ENCODE measurements at places on chromosomes 4 and X. TPM values are rescaled to one million over a fixed set of nuclear protein-coding genes. Genes with fewer than 3 reads are reported as not detected.

GRCh38 chr4:53764761-53765490 lies 173.6 kb upstream of the LNX1 start:
- no peak for DNase-seq

GRCh38 chrX:153768311-153769157 lies 4.5 kb downstream of the PLXNB3 start:
- DNase-seq, result no peak

DNA sequence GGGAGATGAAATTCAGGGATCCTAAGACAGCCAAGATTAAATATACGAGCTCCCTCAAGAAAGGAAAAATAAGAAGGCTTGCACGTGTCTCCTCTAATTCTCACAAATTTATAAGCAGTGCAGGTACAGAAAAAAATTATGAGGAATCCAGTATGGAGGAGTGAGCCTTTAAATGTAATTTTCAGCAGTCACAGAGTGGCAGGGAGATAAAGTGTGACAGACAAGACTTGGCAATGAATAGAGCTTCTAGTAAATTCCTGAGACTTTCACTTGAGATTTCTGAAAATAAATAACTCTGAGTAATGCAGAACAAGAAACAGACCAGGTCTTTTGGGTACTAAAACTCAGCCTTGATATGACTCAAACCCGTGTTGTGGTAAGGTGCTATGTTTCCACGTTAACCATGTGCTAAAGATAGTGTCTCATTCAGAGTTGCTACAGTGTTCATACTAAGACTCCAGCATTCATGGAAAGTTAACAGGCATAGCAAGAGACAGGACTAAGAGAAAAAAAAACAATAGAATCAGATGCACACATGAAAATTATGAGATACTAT lies 119.8 kb downstream of the SPOCK3 start:
- no peak for DNase-seq

DNA sequence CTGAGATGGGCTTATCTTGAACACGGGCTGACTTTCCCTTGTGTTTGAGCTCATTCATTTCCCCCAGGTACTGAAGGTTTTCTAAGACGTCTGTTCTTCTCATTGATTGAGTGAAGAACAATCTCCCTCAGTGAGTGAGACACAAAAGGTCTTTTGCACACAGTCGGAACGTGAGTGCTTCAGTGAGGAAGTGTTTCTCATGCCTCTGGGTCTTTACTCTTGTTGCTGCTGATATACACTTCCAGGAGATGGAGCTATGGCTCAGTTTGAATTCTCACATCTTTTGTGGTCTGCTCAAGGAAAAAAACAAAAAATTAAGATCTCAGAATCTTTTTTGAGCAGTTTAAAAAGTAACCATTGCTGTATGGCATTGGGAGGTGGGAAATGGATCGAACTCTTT lies 981.9 kb upstream of the TENM3 start:
- DNase-seq, result no peak

- DNase-seq, result no peak
Observed at GRCh38 chr4:113943863-113944262, 35.6 kb downstream of the ARSJ start.

DNA sequence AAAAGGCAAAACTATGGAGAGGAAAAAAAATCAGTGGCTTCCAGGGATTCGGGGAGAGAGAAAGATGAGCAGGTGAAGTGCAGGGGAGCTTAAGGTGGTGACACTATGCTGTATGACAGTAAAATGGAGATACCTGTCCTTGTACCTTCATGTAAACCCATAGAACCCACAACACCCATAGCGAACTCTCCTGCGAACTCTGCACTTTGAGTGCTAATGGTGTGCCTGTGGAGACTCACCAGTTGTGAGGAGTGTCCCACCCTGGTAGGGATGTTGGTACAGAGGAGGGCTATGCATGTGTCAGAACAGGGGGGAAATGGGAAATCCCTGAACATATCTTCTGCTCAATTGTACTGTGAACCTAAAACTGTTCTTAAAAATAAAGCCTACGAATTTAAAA lies 42.8 kb downstream of the HMX1 start:
- DNase-seq, result no peak

DNA sequence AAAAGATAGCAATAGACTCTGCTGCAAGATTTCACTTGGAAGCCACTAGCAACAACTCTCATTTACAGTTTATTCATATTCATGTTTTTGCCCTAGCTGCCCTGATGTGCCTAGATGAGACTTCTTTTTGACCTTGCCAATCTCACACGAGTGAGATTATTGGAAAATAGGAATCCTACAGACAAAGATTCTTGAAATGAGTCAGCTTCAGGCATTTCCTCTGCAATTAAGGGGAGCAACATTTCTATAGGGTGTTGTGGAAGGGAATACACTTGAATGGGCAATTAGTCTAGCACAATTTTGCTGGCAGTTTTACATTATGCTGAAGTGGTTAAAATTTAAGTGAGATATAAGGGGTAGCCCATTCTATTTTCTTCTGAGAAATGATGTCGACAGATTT lies 217.0 kb upstream of the FAT4 start:
- no peak for DNase-seq

- no peak for DNase-seq
Observed at GRCh38 chr4:108236264-108236663, 67.5 kb upstream of the LEF1 start.

DNA sequence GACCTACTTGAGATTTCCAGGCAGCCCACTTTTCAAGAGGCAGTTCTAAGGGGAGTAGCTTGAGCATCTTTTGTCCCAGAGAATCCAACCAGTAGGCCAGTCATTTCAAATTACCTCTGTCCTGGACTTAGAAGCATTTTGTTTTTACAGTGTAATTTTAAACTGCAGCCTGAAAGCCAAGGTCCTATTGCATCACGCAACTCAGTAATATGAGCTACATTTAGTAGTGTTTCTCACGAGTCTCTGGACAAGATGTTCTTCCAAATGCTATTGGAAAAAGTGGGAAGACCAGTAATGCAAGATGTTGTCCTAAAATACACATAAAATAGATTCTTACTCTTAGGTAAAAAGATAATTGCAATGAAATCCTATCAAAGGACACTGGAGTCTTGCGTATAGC lies 182.5 kb upstream of the ARX start:
- no peak for DNase-seq

DNA sequence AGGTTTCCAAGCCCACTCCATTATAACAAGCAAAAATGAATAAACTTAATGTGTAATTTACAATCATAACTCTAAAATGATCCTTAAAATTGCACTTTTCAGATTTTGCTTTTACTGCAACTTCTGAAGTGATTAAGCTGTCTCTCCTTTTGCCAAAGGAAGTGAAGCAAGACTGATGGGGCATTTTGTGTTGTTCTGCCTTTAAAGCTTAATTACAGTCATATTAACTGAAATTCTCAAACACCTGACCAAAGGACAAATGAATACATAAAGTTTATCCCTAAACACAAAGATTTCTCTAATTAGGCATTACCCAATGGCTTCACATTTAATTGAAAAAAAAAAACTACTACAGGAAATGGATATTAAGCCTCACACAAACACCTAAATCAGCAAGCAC lies 101.8 kb downstream of the ATP11C start:
- DNase-seq, result no peak

The C4orf50 gene
- total RNA-seq, result not detected

The MND1 gene
- 0.38 TPM for total RNA-seq

The TCEAL9 gene
- 23.7 TPM for total RNA-seq

The SLC26A1 gene
- not detected for total RNA-seq

The SOD3 gene
- total RNA-seq, result 64.2 TPM

The GASK1B gene
- 61.9 TPM for total RNA-seq

Data from left ventricle myocardium inferior (tissue), 1 donor.